Left lung (tissue), 14 donors: ENCODE measurements at places on chromosomes 5 and 9. TPM values are rescaled to one million over a fixed set of nuclear protein-coding genes. Genes with fewer than 3 reads are reported as not detected.
A peak's percentile ranks its signal among the peaks of the same experiment; 100 is the strongest.

SOHLH1 gene
- not detected for polyA plus RNA-seq

DNA sequence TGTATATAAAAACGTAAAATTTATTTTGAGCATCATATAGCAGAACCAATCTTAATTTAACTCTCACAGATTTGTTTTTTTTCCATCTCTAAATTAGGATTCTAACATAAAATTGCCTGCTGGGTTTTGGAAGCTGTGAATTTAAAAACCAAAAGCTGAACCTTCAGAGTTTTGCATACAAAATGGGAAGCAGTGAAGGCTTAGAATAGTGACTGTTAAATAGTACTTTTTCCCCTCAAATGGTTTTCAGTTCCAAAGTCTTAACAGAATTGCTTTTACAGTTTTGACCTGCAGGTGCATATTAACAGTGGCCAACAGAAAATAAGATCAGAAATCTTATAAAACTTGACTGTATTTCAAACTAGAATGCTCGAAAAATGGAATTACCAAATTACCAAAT is 55.1 kb upstream of the LVRN start:
- DNase-seq = no peak

DNA sequence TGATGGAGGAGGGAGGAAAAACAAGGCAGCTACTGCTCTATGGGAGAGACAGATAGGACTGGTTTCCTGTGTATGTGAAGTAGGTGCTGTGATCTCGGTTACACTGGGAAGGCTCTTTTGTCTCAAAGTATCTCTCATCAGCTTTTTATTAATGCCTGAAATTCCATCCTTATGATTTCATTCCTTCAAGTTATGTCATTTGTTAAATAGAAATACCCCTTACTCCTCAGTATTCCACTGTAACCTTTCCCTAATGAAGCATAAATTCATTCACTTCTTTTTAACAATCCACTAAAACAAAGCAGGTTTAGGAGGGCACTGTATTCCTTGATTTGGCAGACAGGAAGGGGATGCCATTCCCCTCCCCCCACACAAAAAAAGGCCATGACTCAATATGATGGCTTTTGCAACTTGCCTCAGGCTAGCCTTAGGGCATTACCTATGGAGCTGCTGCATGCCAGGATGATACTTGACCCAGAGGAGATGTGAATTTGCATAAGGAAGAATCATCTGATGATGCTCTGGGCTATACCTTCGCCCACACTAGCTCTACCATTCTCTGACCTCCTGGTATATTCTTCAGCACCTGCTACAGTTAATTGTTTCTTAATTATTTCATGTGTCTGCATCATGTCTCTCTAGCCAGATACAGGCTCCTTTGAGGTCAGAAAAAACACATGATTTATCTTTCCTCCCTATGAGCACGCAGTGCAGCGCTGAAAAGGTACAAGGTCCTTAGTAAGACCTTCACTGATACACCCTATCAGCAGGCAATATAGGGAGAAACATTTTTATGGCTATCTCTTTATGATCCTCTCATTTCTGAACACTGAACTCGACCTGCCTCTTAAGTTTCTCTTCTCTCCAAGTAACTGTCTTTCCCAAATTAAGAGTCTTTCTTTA is 26.3 kb downstream of the NR3C1 start:
- DNase-seq = no peak

SOWAHA gene
- not detected for polyA plus RNA-seq

WNT8A gene
- polyA plus RNA-seq = not detected

DNA sequence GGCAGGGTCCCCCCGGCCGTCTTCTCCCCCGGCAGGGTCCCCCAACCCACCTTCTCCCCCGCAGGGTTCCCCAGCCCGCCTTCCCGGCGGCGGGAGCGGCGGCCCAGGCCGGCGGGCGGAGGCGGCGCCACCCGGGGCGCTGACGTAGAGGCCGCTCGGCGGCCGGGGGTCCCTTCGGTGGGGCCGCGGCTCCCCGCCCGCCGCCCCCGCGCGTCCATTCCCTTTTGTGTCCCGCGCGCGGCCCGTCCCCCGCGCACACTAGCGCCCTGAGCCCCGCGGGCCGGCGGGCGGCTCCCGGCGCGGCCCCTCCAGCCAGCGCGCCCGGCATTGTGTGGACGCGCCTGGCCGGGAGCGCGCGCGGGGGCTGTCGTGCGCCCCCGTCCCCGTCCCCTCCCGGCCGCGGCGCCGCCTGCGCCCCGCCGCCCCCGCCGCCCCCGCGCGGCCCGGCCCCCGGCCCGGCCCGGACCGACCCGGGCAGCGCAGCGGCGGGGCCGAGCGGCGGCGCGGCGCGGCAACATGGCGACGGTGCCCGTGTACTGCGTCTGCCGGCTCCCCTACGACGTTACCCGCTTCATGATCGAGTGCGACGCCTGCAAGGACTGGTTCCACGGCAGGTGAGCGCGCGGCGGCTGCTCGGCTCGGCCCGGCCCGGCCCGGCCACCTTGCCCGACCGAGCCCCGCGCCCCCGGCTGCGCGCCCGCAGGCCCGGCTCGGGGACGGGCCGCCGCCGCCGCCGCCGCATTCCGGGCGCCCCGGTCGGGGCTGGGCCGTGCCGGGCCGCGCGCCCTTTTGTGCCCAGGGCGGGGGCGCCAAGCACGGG is at the start of gene PHF2:
Gene PHF2 (plus strand): TSS at position 327 of the 820 bp plus-strand sequence. CDS start 190 bp downstream, at position 517.
- no peak for DNase-seq

HSD17B4 gene
- 206 TPM for polyA plus RNA-seq

TSSK1B gene
- polyA plus RNA-seq = 0.13 TPM

RIC1 gene
- 32.9 TPM for polyA plus RNA-seq

- no peak for DNase-seq
Observed at GRCh38 chr9:128454991-128455390, 815 bp upstream of the ODF2 start.

GRCh38 chr5:172688349-172689217 is 47.5 kb downstream of the NEURL1B start:
- peak; percentile 72 for DNase-seq

DNA sequence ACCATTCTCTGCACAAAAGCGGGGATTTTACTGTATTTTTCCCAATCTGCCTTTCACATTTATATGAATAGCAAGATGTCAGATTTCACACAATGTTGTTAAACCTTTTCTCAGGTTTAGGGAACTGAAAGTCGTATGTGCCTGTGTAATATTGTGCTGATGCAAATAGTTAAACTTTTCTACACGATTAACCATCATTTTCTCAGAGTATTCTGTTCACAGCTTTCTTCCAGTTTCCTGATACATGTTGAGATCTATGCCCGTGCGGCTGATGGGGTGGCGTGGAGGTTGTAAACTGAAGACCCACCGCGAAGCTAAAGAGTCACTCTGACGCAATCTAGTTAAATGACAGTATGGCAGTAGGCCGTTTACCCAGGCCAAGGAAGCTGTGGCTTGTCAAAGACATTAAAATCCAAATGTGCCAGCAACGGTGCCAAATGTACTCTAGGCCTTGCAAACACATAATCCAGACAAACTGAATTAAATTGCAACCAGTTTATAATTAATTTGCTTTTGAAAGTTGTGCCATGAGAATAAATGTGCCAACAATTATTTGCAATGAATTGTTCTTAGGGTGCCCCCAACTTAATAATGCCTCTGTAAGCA is 145.7 kb downstream of the EBF1 start:
- no peak for DNase-seq

DNA sequence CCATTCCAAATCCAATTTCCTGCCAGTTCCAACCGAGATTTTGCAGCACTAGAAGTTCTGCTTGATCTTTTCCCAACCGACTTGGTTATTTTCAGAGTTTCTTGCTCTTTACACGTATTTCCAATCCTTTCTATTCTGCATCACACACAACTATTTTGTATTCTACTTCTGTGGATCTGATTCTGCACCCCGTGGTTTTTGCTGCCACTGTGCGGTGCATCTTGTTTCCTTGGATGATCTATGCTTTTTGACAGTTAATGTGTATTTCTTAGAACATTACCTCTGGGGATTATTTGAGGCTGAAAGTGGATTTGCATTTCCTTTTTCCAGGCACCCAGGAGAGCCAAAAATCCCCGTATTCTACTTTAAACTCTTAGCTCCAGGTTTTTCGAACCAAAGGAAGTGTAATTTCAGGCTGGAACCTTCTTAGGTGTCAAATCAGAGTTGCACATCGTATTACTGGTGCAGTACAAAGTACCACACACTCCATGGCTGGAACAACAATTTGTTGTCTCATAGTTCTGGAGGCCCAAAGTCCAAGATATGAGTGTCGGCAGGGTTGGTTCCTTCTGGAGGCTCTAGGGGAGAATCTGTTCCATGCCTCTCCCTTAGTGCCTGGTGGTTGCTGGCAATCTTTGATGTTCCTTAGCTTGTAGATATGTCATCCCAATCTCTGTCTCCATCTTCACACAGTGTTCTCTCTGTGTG is 14.7 kb upstream of the SARDH start:
- DNase-seq = no peak

DNA sequence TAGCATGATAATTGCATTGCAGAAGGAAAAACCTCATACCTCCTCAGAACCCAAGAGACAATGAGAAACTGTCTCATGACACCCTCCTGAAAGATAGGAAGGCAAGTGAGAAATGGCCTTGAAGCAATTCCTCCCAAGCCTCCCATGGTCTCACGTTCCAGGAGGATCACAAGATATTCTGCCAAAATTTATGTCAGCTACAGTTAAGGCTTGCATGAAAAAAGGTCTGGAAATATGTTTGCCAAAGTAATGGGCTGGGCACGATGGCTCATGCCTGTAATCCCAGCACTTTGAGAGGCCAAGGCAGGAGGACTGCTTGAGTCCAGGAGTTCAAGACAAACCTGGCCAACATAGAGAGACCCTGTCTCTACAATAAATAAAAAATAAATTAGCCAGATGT is 12.6 kb upstream of the HOMER1 start:
- DNase-seq = no peak

GRCh38 chr9:121550569-121551512 is 51.2 kb upstream of the GGTA1 start:
- peak; percentile 77 for DNase-seq
